Spleen (tissue), 13 donors: ENCODE measurements at places on chromosomes 2 and 18. TPM values are rescaled to one million over a fixed set of nuclear protein-coding genes. Genes with fewer than 3 reads are reported as not detected.

Gene RNF103
- total RNA-seq = 20.2 TPM

GRCh38 chr2:199019898-199020507 lies 437.7 kb downstream of the SATB2 start:
- no peaks in the 10 kb centered on the region for H3K27me3 ChIP-seq
- H3K4me3 ChIP-seq = no peak overlapping the region
- DNase-seq = no peak
- H3K27ac ChIP-seq = no peak overlapping the region
- no peaks in the 10 kb centered on the region for H3K4me1 ChIP-seq
- no peaks in the 10 kb centered on the region for H3K36me3 ChIP-seq

Gene CCDC141
- total RNA-seq = 9.7 TPM

DNA sequence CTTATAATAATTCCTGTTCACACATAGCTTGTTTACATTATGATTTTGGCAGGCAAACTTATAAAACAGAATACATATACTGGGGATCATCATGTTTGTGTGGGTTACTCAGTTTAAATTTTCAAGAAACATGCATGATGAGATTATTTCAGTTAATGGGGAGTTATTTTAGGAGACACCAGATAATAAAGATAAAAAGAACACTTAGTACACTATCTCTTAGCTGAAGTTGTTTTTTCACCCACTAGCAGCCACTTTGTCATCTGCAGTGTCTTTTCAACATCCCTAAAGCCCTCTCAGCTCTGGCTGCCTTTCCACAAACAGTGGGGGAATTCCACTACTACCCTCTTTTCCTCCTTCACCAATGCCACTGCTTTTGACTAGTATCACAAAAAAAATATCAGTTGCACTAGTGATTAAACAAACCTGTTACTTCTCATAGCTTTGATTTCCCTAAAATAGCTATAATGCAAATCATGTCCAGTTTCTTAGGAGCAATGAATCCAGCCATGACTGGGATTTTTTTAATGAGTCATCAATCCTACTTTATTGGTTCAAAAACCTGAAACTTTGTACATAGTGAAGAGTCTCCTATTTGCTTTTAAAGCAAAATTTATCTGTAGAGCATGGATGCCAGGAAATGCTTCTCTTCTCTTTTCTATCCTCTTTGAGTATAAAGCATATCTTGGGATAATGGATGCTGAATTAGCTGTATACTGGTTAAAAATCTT lies 156.7 kb upstream of the TFPI start:
- no peak overlapping the region for H3K4me3 ChIP-seq
- no peak for DNase-seq
- H3K27ac ChIP-seq = no peak overlapping the region
- H3K36me3 ChIP-seq = no peaks in the 10 kb centered on the region

Gene DNER
- total RNA-seq = 0.11 TPM

- H3K4me3 ChIP-seq = no peak overlapping the region
- no peak for DNase-seq
- no peak overlapping the region for H3K27ac ChIP-seq
- no peaks in the 10 kb centered on the region for H3K36me3 ChIP-seq
- H3K27me3 ChIP-seq = no peaks in the 10 kb centered on the region
Observed at GRCh38 chr18:45976974-45977373, 9.8 kb upstream of the EPG5 start.
